Fibroblast of villous mesenchyme (primary cell): ENCODE measurements at places on chromosomes 16 and 17. TPM values are rescaled to one million over a fixed set of nuclear protein-coding genes. Genes with fewer than 3 reads are reported as not detected.
A peak's percentile ranks its signal among the peaks of the same experiment; 100 is the strongest.

Gene EXOC3L1
- total RNA-seq = not detected in 2 replicates

Gene CFAP97D1
- not detected in 2 replicates for total RNA-seq

Gene ZNF469
- 6.0 and 9.7 TPM in 2 replicates for total RNA-seq

Gene MAPT
- total RNA-seq = under 0.01 TPM in 1 of 2 replicates, not detected in the other

Gene NTN3
- 0.43 and 0.64 TPM in 2 replicates for total RNA-seq

Gene TNFSF13
- total RNA-seq = 0.43 and 0.64 TPM in 2 replicates

Gene OR2C1
- not detected in 2 replicates for total RNA-seq

Gene WNT3
- total RNA-seq = 0.97 and 2.2 TPM in 2 replicates

Gene SOCS3
- 59.6 and 70.0 TPM in 2 replicates for total RNA-seq

Gene MPRIP
- total RNA-seq = 157 and 178 TPM in 2 replicates

Gene LCAT
- total RNA-seq = 8.6 and 9.3 TPM in 2 replicates

DNA sequence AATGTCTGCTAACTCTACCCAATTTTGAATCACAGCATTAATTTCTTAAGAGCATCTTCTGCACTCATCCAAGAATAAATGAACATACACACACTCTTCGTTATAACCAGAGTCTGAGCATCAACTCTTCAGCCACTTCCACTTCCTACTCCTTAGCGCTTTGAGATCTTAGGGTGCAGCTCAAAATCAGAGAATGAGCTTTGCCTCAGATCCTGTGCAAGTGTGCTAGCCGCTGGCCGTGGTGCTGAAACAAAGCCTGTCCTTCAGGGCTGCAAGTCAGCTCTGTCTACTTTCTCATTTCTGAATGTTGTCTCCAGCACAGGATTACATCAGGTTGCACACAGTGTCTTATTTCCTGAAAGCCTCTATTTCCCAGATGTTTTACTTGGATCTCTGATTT is 165.4 kb downstream of the AIPL1 start:
- peak; percentile 17 for DNase-seq

- no peak for DNase-seq
Observed at GRCh38 chr17:5247621-5248020, 13.0 kb upstream of the SCIMP start.

GRCh38 chr16:70757183-70757582 is 43.8 kb downstream of the VAC14 start:
- no peak for DNase-seq

- DNase-seq = no peak
Observed at GRCh38 chr16:35173295-35173694, 1713.9 kb downstream of the TP53TG3F start.

DNA sequence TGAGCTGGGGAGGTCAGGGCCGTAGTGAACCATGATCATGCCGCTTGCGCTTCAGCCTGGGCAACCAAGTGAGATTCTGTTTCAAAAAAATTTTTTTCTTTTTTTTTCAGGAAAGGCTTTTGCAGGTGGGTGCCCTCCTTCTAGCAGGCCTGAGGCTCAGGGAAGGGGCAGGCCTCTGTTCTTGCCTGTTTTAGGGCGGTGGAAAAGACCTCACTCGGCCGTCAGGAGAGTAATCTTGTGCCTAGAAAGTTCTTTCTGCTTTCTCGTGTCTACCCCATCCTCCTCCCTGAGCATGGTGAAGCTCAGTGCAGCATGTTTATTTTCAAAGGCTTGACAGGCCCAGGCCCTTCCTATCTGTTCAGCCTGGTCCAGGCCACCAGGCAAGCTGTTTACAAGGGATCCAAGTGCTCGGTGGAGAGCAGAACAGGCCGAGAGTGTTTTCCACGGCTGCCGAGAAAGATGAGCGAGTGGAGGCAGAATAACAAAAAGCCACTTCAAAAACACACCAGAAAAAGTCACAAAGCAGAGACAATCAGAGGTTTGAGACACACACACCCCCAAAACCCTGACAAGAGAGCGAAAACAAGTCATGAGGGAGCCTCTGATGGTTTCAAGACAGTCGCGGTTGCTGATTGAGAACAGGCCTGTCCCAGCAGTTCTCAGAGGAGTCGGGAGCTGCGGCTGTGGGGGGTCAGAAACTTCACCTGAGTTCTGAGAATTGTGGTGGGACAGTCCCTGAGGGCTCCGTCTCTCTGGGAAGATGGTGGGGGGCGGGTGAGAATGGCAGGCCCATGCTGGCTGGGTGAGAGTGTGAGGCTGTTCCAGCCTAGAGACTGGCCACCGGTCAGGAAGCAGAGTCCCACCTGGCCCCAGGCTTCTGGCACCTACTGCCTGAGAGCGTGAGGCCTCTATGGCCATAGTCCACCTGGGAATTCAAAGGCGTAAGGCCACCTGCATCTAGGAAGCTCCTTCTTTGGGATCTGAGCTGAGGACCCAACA is 37.5 kb upstream of the CCR7 start:
- peak; percentile 40 for DNase-seq

DNA sequence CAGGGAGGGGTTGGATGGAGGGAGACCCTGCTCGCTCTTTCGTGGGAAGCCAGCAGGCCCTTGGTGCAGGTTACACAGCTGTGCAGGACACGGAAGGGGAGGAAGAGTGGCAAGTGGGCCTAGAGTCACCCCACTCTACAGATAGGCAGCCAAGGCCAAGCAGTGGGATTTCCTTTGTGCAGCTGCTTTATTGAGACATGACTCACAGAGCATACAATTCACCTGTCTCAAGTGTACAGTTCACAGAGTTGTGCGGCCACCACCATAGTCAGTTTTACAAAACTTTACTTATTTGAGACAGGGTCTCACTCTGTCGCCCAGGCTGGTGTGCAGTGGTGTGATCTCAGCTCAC is 91.2 kb upstream of the CIBAR2 start:
- no peak for DNase-seq

- DNase-seq = peak; percentile 87
Observed at GRCh38 chr16:68792465-68793324, 50.6 kb upstream of the TANGO6 start.

GRCh38 chr17:80260791-80261158 is at the start of gene RNF213:
TSS of gene RNF213 (plus strand) at chr17:80260852. CDS start at chr17:80263682, 2,830 bp downstream.
- DNase-seq = peak; percentile 37

DNA sequence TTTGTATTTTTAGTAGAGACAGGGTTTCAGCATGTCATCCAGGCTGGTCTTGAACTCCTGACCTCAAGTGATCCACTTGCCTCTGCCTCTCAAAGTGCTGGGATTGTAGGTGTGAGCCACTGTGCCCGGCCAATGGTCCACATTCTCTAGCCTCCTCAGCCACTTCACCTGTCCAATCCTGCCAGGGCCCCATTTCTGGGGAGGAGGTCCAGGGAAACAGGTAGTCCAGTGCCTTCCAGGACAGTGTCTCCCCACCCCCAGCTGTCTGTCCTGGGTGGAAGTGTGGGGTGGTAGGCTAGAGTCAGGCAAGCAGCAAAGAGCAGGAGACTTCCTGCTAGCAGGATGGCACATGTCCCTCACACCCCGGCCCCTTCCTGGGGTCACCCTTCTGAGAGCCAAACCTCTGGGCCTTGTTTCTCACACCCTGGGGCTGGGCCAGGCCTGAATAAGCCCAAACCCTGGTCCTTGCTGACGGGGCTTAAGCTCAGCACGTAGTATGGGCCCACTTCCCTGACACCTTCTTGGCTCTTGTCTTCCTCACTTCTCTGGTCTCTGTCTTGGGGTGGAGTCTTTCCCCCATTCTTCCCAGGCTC is 5.0 kb downstream of the FHOD1 start:
- DNase-seq = no peak

GRCh38 chr17:33816036-33816435 is 439.0 kb upstream of the CCL2 start:
- DNase-seq = no peak

DNA sequence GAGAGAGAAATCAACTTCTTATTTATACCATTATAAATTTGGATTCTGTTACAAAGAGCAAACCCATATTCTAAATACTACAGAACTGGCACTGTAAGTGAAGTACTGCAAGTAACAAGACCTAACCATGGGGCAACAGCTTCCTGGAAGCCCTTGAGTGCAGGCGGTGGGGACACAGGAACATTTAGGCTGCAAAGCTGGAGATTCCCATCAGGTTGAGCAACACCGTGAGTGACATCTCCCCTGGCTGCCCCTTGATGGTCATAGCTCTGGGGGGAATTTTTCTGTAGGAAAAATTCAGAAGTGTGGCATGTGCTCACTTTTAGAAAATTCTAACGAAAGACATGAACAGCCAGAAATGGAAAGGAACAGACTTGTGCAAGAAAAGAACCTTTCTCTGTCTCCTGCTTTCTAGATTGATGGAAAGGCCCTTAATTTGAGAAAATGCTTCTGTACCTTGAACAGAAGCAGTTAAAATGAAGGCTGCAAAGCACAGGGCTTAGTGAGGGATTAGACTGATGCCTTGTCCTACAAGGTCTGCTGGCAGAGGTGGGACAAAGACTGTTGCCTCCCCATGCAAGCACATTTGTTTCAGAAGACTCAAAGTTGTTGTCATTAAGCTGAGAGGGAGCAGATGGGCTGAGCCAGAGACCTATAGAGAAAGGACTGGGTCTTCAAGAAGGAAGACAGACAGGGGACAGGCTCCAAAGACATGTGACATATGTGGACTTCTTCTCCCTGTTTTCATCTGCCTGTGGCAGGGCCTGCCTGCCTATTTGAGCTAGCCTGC is 380.8 kb downstream of the SLC39A11 start:
- no peak for DNase-seq

DNA sequence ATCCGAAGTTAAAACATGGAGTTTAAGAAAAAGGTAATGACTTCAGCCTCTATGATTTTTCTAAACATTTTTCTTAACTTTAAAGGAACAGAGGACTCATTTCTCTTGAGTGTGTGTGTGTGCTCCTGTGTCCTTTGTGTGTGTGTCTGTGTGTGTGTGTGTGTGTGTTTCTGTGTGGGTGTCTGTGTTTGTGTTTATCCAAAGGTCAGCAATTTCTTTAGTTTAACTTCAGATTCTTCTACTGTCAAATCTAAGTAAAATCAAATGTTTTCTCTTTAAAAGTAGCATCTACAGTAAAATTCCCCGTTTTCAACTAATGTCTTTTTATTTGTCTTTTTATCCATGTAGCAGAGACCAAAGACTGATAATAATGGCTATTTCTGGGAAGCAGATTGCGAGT is 31.8 kb downstream of the HSBP1 start:
- DNase-seq = no peak

GRCh38 chr17:82902972-82903874 is 63.4 kb upstream of the ZNF750 start:
- DNase-seq = no peak

GRCh38 chr16:7333180-7333725 is 608 bp downstream of the RBFOX1 start:
- no peak for DNase-seq

DNA sequence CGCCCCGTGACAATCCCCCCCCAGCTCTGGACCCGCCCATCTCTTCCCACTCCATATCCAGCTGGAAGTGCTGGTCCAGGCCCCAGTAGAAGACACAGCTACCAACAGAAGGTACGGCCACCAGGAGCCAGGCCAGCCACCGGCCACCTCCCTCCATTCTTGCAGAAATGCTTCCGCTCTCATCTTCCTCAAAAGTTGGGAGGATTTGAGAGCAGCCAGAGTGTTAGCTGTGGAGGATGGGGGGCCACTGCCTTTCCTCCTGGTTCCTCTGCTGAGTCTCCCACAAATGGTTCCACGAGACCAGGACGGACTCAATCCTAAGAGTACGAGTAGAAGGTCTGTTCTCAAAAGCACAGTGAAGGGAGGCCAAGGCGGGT is 78.3 kb downstream of the GAS7 start:
- DNase-seq = no peak

DNA sequence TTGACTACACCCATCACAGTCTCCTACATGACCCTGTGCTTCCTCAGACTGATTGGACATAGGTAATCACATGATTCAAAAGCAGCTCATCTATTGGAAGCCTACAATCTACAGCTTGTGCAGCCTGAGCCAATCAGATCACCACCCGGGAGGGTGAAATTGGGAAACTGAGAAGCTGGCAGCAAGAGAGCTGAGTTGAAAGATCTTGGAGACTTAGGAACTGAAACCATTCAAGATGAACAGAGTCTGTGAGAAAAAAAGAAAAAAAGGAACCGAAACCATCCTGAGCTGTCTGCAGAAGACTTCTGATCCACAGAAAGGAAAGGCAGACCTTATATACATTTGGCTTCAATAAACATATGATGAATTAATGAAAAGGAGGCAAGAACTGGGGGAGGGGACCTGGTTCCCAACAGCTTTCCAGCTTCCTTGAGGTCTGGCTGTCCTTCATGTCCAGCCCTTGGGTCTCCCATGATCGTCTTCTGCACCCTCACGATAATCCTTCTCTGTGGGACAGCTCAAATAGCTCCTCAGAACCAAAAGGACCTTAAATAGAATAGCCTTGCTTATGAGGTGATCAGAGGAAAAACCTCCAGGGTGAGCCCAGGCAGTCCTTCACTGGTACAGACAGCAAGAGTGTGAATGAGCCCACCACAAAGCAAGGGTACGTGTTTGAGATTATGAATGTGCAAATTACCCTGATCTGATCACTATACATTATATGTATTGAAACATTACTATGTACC is 32.6 kb downstream of the PLXDC1 start:
- DNase-seq = no peak

GRCh38 chr16:28110977-28111376 is 47.5 kb upstream of the GSG1L start:
- no peak for DNase-seq
